Caco-2 (cell line): ENCODE measurements at places on chromosomes 11 and 22. TPM values are rescaled to one million over a fixed set of nuclear protein-coding genes. Genes with fewer than 3 reads are reported as not detected.

DNA sequence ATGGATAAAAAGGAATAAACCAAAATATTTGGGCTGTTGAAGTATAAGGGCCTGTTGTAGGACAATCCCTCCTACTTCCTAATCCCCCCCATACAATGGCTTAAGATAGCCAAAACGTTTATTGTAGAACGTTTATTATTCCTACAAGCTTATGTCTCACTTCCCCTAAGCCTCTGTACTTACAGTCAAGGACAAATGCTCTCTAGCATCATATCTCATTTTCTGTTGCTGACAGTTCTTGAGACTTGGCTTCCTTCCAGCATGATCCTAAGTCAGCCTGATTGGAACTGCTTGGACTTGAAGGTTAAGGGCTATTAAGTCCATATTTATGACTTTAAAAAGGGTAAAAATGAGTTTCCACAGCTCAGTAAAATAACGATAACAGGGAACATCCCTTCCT lies 8.8 kb downstream of the MISFA start:
- DNase-seq: no peak

KRTAP5-8 gene
- total RNA-seq: not detected in 2 replicates

GRCh38 chr11:118560806-118561205 lies 4.9 kb downstream of the IFT46 start:
- no peak for DNase-seq

- DNase-seq: no peak
These were observed 1506.5 kb downstream of the TBC1D22A start for GRCh38 chr22:48268771-48269552.

DNA sequence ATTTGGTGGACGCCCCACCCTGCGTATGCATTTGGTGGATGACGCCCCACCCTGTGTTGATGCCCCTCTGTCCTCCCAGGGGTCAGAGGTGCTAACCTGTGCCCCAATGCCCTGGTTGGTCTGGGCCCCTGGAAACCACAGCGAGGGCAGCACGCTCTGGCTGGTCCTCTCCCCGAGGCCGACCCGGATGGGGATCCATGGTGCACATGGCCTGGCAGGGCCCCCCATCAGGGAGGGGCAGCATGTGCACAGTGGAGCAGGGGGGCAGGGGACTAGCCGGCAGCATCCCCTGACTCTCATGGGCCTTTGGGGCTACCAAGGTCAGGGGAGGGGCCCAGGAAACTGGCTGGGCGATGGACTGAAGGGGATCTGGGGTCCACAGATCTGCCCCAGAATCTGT lies 7.6 kb upstream of the MUC5AC start:
- DNase-seq: no peak

RCOR2 gene
- total RNA-seq: 1.5 and 1.8 TPM in 2 replicates

KCNK4 gene
- total RNA-seq: not detected in 2 replicates

GRCh38 chr11:107457558-107458271 lies at the start of gene CWF19L2:
CWF19L2 (minus strand) TSS chr11:107457825; CDS start chr11:107457816, 9 bp downstream.
- DNase-seq: peak; percentile 95

CNGA4 gene
- 0.56 TPM in 1 of 2 replicates, not detected in the other for total RNA-seq

DNA sequence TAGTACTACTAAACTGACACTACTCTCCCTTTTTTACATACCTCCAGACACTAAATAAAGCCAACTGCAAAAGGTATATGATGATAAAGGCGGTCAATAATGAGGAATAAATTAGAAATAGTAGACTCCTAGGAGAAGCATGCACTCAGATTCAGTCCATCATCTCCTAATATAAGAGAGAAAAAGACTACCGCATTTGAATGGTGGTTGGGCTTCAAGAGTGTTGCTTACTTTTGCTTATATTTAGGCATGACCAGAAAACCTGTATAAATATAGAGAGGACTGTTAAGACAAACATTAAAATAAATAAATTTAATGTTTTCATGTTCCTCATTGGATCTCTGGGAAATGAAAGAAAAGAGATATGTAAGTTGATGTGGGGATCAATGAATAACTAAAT lies 1137.0 kb downstream of the FAM181B start:
- no peak for DNase-seq
